ENCODE measurements at places on chromosomes 3 and 15.

GRCh38 chr3:58206406-58207011 is 4.3 kb downstream of the DNASE1L3 start:
- no peak for DNase-seq

- peak; percentile 66 for DNase-seq
Measured at GRCh38 chr3:12706504-12707253, 42.8 kb upstream of the RAF1 start.

DNA sequence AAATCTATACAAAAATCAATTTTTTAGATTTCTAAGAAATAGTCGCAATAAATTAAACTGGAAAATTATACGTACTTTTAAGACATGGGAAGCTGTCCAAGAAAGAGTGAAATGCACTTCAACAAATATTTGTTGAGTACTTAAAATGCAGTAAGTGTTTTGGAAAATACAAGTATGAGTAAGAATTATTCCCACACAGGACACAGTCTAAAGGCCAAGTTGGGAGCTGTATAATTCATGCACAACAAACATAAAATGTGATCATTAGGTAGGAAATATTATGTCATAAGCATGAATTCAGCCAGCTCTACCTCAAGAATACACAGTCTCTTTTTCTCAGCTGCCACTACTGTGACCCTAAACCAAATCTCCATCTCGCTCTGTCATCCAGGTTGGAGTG is 267.6 kb downstream of the CNTN3 start:
- no peak for DNase-seq

- DNase-seq, result no peak
Measured at GRCh38 chr3:130654921-130655320, 91.7 kb downstream of the PIK3R4 start.

- peak; percentile 92 for DNase-seq
Measured at GRCh38 chr3:37183375-37183831, 9.0 kb upstream of the LRRFIP2 start.

DNA sequence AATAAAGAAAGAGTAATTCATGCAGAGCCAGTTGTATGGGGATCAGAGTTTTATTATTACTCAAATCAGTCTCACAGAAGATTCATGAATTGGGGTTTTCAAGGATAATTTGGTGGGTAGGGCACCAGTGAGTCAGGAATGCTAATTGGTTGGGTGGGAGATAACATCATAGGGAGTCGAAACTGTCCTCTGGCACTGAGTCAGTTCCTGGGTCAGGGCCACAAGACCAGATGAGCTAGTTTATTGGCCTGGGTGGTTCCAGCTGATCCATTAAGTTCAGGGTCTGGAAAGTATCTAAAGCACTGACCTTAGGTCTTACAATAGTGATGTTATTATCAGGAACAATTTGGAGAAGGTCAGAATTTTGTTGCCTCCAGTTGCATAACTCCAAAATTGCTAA is 998.6 kb upstream of the EPHA6 start:
- DNase-seq, result no peak

DNA sequence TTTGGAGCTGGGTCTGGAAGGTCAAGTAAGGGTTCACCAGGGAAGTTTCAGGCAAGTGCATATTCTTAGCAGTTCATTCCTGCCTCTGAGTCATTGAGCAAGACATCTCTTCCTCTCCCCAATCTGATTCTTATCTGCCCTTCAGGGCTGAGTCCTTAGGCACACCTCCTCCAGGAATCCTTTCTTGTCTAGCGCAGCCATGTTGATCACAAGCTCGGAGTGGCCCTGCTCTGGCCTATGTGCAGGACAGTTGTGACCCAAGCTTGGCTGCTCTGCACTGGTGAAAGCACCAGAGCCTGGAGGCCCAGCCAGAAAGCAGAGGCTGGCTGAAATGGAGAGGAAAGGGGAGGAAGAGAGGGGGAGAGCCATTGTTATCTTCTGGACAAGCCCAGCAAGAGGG is 30.9 kb upstream of the MRPS22 start:
- no peak for DNase-seq

- no peak for DNase-seq
Measured at GRCh38 chr15:42547918-42548248, 710 bp downstream of the LRRC57 start.

DNA sequence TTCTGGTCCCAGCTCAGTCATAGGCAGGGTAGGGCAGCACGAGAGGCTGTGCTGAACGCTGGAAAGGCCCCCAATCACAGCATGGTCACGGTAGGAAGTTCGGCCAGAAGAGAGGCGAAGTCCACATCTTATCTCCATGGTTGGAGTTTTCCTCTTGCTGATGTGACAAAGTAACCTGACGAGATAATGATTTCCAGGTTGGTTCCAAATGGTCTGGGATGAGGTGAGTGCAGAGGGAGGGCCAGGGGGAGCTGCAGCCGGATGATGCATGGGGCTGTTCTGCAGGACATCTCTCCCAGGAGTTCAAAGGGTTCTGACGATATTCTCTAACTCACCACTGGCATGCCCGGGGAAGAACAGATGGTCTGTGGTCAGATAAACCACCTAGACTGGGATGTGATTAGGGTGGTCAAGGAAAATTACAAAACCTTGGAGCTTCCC is 83.2 kb upstream of the WNT5A start:
- DNase-seq, result no peak

- DNase-seq, result no peak
Measured at GRCh38 chr3:99248130-99248529, 346.6 kb upstream of the DCBLD2 start.

DNA sequence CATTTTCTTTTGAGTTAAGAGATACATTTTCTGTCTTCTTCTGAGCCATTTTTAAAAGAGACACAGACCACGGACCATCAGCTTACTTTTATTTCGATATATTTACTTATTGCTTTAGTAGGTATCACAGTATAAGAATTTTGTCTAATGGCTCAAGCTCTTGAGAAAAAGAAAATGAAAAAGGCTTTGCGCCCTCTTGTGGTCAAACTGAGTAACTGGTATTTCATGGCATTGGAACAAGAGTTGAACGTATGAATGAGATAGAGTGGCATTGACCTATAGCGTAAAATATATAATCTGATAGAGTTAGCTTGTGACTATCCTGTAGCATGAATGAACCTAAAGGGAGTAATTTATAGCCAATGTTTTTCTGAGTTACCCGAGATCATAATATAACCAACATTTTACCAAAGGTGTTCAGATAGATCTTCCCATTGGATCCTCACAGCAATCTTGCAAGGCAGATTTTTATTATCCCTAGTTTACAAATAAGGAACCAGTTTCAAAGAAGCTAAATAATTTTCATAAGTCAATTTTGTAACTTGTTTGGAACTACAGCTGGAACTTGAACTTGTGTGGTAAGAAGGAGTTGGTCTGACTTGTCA is 154.6 kb downstream of the POLR2M start:
- peak; percentile 51 for DNase-seq

GRCh38 chr15:59528961-59529402 is 82.6 kb upstream of the GCNT3 start:
- DNase-seq, result peak; percentile 81

Measured in foreskin melanocyte (primary cell).